NCI-H1436 treated with DMSO at 0.1 percent for 48 hours (cell line): ENCODE measurements at places on chromosomes 13 and 19.

GRCh38 chr13:100254002-100254401 lies 165.1 kb downstream of the PCCA start:
- DNase-seq: no peak

GRCh38 chr13:102392481-102393209 lies 9.2 kb downstream of the FGF14 start:
- DNase-seq: no peak

- no peak for DNase-seq
Measured at GRCh38 chr19:43774103-43774939, 6.5 kb downstream of the KCNN4 start.

DNA sequence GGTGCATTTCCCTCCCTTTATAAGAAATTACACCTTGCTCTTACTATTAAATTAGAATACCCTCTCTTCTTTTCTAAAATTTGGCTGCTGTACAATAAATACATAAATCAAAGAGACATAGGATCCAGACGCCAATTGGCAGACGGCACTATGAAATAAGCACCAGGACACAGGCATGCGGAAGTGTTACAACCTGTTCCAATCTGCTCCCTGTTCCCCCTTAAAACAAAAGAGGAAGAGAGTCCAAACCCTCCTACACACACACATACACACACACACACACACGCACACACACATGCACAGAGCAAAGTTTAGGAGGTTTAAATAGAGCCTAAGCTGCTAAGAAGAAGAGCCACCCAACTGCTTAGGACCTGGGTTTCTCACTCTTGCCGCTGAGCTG lies 75.6 kb upstream of the ZNF507 start:
- no peak for DNase-seq

GRCh38 chr19:17302391-17303166 lies 646 bp downstream of the ABHD8 start:
- DNase-seq: no peak
